ENCODE measurements at places on chromosomes 4 and X. TPM values are rescaled to one million over a fixed set of nuclear protein-coding genes. Genes with fewer than 3 reads are reported as not detected.

DNA sequence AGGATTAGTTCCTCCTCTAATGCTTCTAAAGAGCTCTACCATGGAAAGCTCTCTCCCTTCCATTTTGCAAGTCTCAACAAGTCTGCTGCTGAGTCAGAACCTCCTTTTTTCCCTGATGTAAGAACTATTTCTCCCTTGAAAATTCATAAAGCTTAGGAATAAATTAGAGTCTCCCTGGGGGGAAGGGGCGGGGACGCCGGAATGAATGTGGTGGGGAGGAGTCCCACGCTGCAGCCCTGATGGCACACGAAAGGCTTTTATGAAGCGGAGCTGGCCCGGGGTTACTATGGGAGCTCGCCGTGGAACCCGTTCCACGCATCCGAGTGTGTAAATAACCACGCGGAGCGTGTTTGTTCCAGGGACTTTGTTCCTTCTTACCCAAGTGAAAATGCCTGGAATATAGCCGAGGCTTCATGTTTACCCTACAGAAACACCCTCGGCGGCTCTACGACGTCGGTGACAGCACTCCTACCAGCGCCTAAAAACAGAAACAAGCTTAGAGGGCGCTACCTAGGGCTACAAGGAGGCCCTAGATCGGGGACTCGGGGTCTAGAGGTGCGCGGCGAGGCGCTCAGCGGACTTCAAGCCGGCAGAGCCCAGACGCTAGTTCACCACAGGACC lies 923 bp upstream of the CPEB2 start:
- no peaks in the 10 kb centered on the region for H3K4me1 ChIP-seq
- no peaks in the 10 kb centered on the region for H3K27me3 ChIP-seq
- peak overlapping the region; percentile 93 for H3K4me3 ChIP-seq
- no peaks in the 10 kb centered on the region for H3K36me3 ChIP-seq

GRCh38 chr4:25437926-25438325 lies 60.9 kb downstream of the ANAPC4 start:
- no peaks in the 10 kb centered on the region for H3K4me1 ChIP-seq
- no peak overlapping the region for H3K4me3 ChIP-seq
- peak; percentile 21 for DNase-seq
- no peaks in the 10 kb centered on the region for H3K36me3 ChIP-seq

TENT5D gene
- total RNA-seq: not detected

GPR82 gene
- total RNA-seq: 0.31 TPM

- H3K27me3 ChIP-seq: no peaks in the 10 kb centered on the region
- no peak overlapping the region for H3K27ac ChIP-seq
- H3K4me1 ChIP-seq: no peaks in the 10 kb centered on the region
- DNase-seq: no peak
These were observed 23.6 kb upstream of the HGFAC start for GRCh38 chr4:3418029-3418762.

GRCh38 chr4:169266081-169266480 lies 4.7 kb downstream of the SH3RF1 start:
- no peak overlapping the region for H3K4me3 ChIP-seq
- no peak overlapping the region for H3K27ac ChIP-seq
- peaks cover 50% of the 10 kb centered on the region for H3K4me1 ChIP-seq
- DNase-seq: no peak

DNA sequence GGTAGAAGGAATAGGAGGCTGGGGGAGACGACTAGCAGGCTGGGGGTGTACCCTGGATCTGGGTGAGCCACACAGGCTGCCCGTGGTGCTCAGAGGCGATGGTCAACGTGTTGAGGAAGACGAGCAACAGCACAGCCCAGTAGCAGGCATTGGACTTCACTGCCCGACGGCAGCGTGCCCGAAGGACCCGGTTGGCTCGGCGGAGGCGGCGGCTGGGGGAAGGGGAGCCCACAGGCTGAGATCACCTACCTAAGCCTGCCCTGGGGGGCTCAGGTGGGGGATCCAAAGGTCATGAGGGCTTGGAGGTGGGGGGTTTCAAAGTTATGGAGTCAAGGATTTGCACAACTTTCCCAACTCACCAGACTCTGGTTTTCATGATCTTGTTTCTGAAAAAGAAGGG lies 7.3 kb downstream of the CACNA1F start:
- H3K36me3 ChIP-seq: no peaks in the 10 kb centered on the region
- no peaks in the 10 kb centered on the region for H3K27me3 ChIP-seq
- H3K27ac ChIP-seq: no peak overlapping the region

GRCh38 chrX:153723351-153724251 lies 586 bp downstream of the BCAP31 start:
- DNase-seq: no peak
- H3K36me3 ChIP-seq: peaks cover 17% of the 10 kb centered on the region
- H3K27me3 ChIP-seq: no peaks in the 10 kb centered on the region
- H3K27ac ChIP-seq: peak overlapping the region; percentile 84
- H3K4me3 ChIP-seq: peak overlapping the region; percentile 71
- no peaks in the 10 kb centered on the region for H3K4me1 ChIP-seq

DNA sequence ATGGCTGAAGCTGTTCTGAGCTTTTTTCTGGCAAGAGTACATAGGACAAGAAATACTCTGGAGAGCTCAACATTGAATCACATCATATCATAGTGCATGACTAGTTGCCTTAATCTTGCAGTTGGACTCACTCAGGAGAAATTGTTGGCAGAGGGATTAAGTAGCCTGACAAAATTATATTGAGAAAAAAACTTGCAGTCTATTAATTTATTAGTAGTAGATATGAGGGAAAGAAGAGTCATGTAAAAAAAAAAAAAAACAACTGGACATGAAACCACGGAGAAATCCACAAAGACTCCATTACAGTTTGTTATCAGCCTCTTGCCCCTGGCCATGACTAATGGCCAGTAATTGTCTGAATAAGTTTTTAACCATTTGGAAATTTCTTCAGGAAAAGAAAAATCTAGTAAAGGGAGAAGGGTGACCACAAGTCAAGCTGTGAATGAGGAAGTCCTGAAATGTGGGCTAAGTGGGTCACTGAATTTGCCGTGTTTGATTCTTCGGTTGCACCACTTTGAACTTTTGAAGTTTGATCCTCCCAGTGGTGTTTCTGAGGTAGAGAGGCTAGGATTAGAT lies 45.6 kb downstream of the FHL1 start:
- peaks cover 77% of the 10 kb centered on the region for H3K4me1 ChIP-seq
- no peak for DNase-seq
- H3K27me3 ChIP-seq: no peaks in the 10 kb centered on the region
- peak overlapping the region; percentile 84 for H3K27ac ChIP-seq

HSFX4 gene
- total RNA-seq: not detected

- H3K27me3 ChIP-seq: no peaks in the 10 kb centered on the region
- H3K4me1 ChIP-seq: no peaks in the 10 kb centered on the region
- no peak overlapping the region for H3K4me3 ChIP-seq
- no peaks in the 10 kb centered on the region for H3K36me3 ChIP-seq
- no peak for DNase-seq
- no peak overlapping the region for H3K27ac ChIP-seq
These were observed 68.7 kb downstream of the MEPE start for GRCh38 chr4:87901422-87901992.

DNA sequence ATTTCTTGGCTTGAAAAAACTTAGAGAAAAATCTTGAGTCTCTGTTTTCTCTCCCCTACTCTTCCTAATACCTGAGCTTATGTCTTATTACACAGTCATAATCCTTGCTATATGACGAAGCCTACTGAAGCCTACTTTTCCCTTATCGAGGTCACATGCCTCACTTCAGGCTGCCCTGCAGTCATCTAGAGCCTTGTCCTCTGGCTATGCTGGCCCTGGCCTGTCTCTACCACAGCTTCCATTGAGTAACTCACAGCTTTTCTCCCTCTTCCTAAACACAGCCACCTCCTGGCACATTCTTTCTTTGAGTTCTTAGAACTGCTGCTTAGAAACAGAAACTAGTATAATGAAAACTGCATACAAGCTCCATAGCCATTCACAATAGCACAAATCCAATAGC lies 1698.3 kb downstream of the STIM2 start:
- H3K4me1 ChIP-seq: no peaks in the 10 kb centered on the region
- no peaks in the 10 kb centered on the region for H3K36me3 ChIP-seq
- no peak overlapping the region for H3K27ac ChIP-seq
- no peak for DNase-seq

DNA sequence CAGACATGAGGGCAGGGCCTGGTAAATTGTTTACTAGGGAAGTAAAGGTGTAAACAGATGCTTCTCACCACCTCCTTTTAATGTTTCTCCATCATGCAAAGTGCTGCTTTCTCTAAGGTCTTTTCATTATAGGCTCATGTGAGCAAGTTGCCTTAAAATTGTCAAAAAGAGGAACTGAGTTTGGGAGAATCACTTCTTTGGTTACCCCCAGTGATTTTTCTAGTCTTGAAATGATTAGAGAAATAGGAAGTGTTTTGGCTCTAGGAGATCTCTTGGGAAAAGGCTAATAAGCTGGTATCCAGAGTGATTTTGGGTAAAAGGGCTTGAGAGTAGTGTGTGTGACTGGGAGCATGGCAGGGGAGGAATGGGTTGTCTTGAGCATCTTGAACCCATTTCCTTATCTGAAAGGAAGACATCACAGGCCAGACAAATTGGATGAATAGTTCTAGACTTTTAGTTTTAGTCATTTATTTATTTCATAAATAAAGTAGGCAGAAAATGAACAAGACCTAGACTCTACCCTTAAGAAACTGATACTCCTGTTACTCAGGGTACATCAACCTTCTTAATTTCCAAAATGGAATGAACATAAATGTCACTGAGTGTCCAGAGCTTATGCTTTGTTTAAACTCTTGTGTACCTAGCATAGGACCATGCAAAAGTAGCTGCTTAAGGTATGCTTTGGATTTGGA lies 14.2 kb downstream of the GRPR start:
- no peak for DNase-seq
- H3K36me3 ChIP-seq: no peaks in the 10 kb centered on the region
- H3K27ac ChIP-seq: no peak overlapping the region
- no peak overlapping the region for H3K4me3 ChIP-seq
- H3K27me3 ChIP-seq: no peaks in the 10 kb centered on the region

LNX1 gene
- 4.5 TPM for total RNA-seq

DNA sequence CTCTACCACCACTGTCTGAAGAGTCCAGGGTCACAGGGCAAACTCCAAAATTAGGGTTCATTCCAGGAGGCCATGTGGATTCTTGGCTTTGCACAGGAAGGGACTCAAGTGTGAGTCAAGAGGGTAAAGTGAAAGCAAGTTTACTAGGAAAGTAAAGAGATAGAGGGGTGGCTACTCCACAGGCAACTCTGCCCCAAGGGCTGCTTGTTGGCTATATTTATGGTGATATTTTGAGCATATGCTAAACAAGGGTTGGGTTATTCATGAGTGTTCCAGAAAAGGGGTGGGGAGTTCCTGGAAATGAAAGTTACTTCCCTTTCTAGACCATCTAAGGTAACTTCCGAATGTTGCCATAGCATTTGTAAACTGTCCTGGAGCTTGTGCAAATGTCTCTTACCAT lies 1222.0 kb upstream of the TENM3 start:
- no peaks in the 10 kb centered on the region for H3K4me1 ChIP-seq
- DNase-seq: no peak
- no peak overlapping the region for H3K4me3 ChIP-seq
- H3K36me3 ChIP-seq: no peaks in the 10 kb centered on the region
- no peaks in the 10 kb centered on the region for H3K27me3 ChIP-seq
- no peak overlapping the region for H3K27ac ChIP-seq

DNA sequence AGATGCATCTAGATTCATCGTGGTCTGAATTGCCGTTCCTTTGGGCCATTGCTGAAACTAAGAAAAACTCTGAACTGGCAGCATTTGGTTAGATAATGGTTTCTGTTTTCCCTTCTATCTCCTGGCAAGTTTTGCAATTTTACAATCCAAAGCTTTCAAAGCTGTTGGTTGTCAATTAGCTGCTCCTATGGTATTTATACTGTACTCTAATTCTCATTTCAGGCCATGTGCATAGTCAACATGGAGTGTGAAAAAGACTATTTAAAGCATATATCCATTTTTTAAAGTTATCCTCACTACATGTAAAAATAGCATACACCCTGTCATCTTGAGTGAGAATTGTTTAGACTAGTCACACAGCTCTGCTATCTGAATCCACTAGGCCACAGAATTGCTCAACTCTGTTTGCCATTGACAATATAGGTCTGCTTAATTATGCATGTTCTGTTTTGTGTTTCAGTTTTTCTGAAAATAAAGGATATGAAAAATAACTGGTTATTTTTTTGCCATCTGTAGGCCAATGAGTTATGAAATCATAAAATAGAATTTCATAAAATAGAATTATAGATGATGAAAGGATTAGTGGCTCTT lies 27.7 kb upstream of the TEC start:
- H3K36me3 ChIP-seq: no peaks in the 10 kb centered on the region
- H3K27me3 ChIP-seq: no peaks in the 10 kb centered on the region
- H3K4me1 ChIP-seq: no peaks in the 10 kb centered on the region
- no peak for DNase-seq
- H3K27ac ChIP-seq: no peak overlapping the region

TCEAL6 gene
- total RNA-seq: not detected

RTL3 gene
- 0.30 TPM for total RNA-seq

GRCh38 chr4:68399306-68399705 lies 48.0 kb upstream of the TMPRSS11E start:
- DNase-seq: no peak
- H3K27ac ChIP-seq: no peak overlapping the region
- H3K27me3 ChIP-seq: no peaks in the 10 kb centered on the region
- no peaks in the 10 kb centered on the region for H3K4me1 ChIP-seq
- H3K36me3 ChIP-seq: no peaks in the 10 kb centered on the region

GRCh38 chrX:40660381-40660780 lies 13.0 kb upstream of the CXorf38 start:
- no peaks in the 10 kb centered on the region for H3K4me1 ChIP-seq
- H3K36me3 ChIP-seq: peaks cover 23% of the 10 kb centered on the region
- DNase-seq: no peak
- H3K4me3 ChIP-seq: no peak overlapping the region
- no peak overlapping the region for H3K27ac ChIP-seq

DNA sequence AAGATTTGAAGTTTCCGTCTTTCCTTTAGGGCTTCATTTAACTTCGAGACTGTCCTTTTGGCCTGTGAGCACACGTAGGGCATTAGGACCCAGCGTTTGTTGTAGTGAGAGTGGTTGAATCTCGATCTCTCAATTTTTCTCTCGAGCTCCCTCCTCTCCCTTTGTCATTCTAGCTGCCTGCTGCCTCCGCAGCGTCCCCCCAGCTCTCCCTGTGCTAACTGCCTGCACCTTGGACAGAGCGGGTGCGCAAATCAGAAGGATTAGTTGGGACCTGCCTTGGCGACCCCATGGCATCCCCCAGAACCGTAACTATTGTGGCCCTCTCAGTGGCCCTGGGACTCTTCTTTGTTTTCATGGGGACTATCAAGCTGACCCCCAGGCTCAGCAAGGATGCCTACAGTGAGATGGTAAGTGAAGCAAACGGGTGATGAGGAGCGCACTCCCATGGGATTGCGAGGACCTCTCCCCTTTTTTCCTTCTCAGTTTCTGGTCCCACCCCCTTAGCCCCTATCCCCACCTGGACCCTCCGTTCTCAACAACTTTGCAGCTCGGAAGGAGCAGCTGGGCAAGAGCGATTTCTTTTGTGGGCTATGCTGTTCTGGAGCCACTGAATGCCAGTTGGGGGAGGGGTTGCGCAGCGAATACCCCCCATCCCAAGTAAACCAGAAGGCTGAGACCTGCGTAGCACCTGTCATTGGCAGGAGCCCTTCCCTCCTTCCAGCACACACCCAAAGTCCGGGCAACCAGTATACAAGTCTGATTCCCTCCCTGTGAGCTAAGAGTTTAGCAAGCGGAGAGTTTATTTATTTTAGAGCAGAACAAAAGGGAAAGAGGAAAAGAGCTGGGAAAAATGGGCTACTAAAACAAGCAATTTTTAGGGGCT lies at the start of gene TMEM35A:
Gene TMEM35A (plus strand): TSS at position 164 of the 883 bp plus-strand sequence. CDS start 124 bp downstream, at position 288.
- H3K4me3 ChIP-seq: peak within 1 kb of the TSS; percentile 18
- H3K27me3 ChIP-seq: no peaks in the 10 kb centered on the region
- H3K4me1 ChIP-seq: no peaks in the 10 kb centered on the region
- DNase-seq: no peak

- no peaks in the 10 kb centered on the region for H3K27me3 ChIP-seq
- DNase-seq: no peak
- no peak overlapping the region for H3K4me3 ChIP-seq
- peak overlapping the region; percentile 73 for H3K27ac ChIP-seq
- no peaks in the 10 kb centered on the region for H3K4me1 ChIP-seq
These were observed 43.2 kb downstream of the SLC9A6 start for GRCh38 chrX:136028383-136028984.

SSX4B gene
- total RNA-seq: not detected

MYOZ2 gene
- 770 TPM for total RNA-seq
